ENCODE measurements at places on chromosomes 6 and 20.
A peak's percentile ranks its signal among the peaks of the same experiment; 100 is the strongest.

DNA sequence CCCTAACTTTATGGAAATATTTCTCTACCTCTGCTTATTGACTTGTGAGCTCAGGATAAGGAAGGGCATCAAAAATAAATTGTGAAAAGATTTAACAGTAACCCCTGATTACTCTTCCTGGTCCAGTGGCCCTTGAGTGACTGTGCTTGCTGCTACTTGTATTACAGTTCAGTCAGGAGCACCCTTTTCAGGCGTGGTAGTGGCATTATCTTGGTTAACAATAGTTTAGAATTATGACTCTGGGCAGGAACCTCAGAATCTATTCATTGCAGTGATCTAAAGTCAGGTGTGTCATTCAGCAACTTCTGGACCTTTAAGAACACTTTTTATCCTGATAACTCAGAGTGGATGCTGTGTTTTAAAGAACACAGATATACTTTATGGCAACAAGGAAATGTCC is 43.4 kb downstream of the FAM135A start:
- no peak for DNase-seq

DNA sequence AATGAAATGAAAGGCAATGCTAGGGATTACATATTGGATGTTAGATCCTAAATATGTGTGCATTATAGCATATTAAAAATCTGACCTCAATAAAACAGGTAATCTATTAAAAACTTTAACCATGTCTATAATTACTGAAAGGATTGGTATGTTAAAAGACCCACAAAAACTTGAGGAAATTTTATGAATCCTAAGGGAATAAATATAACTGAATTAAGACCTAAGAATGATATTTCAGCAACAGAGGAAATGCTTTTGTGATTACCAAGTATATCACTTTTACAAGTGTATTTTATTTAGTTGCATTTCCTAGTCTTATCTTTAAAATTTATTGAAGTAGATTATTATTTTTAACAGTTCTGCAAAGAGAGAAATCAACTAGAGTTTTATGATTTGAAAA is 571.5 kb downstream of the HDGFL1 start:
- DNase-seq, result no peak

- no peak for DNase-seq
Observed at GRCh38 chr20:23240519-23240918, 110.1 kb upstream of the NXT1 start.

GRCh38 chr6:5213836-5214235 is 46.9 kb downstream of the LYRM4 start:
- no peak for DNase-seq

- no peak for DNase-seq
Observed at GRCh38 chr6:69894578-69895347, 28.4 kb downstream of the COL19A1 start.

DNA sequence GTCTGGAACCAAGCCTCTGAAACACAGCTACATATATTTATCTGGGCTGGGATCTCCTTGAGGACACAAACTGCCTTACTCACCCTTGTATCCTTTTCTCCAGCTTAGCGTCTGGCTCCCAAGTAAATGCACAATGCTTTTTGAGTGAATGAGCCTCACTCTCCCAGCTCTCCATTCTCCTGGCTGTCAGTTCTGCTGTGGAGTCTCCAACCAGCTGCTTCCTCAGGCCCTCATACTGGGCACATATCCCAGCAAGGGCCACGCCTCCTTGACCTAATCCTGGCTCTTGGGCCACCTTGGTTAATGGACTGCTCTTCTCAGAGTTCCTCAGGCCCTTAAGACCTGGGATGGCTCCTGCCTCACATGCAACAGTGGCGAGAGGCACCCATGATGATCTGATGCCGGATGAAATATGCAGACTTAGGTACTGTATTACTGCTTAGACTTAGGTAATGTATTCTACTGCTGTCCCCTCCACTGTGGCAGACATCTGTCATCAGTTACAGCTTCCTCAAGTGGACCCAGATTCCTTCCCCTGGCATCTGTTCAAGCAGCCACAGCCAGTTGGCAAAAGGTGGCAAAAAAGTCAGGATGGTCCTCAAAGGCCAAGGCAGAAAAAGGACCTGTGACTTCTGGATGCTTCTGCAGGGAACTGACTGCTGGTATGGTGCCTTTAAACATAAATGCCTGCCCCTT is 16.5 kb downstream of the SNHG17 start:
- DNase-seq, result no peak

- no peak for DNase-seq
Observed at GRCh38 chr6:35330541-35331119, 11.7 kb upstream of the PPARD start.

DNA sequence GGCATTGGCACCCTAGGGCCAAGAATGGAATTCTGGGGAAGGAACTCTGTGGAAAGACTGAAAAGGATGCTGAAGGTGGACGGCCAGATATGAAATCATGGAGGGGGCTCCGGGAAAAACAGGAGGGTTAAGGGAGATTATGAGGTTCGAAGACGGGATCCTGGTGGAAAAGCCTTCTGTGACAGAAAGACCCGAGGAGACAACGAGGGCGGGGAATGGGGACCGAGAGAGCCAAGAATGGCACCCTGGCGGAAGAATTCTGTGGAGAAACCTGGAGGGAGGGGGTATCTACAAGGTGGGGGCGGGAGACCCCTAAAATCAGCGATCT is 426 bp downstream of the TRMT6 start:
- no peak for DNase-seq

DNA sequence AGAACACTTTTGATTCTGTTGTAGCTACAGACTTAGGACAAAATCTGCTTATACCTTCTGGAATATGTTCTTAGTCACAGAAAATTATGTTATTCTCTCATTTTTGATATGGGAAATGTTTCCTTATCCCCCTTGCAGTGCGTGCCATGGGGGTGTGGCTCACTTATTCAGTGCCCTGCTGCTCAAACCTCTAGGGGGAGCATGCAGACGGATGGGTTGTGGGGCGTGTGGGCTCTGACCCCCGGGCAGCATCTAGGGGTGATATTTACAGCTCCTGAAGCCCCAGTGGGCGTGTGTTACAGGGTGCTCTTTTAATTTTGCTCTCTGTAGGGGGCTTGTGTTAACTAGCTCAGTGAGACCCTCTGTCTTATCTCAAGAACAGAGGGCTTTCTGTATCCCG is 61.3 kb upstream of the FERMT1 start:
- DNase-seq, result no peak

DNA sequence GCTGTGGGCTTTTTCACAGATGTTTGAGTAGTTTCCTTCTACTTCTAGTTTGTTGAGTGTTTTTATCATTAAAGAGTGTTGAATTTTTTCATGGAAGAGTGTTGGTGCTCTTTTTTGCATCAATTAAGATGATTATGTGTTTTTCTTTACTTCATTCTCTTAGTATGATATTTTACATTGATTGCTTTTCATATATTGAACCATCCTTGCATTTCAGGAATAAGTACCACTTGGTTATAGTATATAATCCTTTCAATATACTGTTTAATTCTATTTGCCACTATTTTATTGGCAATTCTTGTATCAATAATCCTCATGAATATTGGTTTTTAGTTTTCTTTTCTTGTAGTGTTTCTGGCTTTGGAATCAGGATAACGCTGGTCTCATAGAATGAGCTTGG is 113.7 kb upstream of the PRDM1 start:
- DNase-seq, result no peak

- DNase-seq, result no peak
Observed at GRCh38 chr20:14310977-14311627, 26.3 kb downstream of the FLRT3 start.

DNA sequence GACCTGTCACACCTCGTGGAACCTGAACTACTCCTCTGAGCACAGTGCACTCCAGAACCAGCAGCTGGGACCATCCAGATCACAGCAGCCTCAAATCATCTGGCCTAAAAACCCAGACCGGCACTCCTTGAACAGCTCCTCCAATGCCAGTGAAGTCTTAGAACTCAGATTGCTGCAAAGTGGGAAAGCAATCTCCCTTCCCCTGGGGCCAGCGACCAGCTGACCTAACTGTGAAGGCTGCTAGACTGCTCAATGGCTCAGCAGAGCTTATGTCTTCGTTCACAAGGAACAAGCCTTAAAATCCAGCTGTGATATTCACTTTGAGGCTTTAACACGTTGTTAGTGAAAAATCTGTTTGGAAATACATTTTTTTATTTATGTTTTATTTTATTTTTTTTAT is 243.2 kb downstream of the ANKRD60 start:
- DNase-seq, result no peak

DNA sequence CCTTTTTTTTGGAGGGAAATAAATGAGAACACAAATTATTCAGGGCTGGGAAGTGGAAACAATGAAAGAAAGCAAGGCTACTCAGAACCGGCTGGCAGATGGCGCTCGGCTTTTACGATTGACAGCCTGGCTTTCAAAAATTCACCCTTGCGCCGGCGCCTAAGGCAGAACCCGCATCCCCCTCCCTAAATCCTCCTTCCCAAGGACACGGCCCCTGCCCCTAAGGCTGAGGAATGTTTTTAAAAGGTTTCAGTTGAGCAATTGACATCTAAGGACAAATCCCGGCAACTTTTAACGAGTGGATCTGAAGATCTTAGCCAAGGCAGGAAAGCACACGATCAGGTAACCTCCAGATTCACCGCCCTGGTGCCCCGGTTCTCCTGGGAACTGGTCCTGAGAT is 16.3 kb downstream of the GNAS start:
- no peak for DNase-seq

GRCh38 chr20:2314759-2315439 is 19.1 kb downstream of the TGM3 start:
- DNase-seq, result no peak

DNA sequence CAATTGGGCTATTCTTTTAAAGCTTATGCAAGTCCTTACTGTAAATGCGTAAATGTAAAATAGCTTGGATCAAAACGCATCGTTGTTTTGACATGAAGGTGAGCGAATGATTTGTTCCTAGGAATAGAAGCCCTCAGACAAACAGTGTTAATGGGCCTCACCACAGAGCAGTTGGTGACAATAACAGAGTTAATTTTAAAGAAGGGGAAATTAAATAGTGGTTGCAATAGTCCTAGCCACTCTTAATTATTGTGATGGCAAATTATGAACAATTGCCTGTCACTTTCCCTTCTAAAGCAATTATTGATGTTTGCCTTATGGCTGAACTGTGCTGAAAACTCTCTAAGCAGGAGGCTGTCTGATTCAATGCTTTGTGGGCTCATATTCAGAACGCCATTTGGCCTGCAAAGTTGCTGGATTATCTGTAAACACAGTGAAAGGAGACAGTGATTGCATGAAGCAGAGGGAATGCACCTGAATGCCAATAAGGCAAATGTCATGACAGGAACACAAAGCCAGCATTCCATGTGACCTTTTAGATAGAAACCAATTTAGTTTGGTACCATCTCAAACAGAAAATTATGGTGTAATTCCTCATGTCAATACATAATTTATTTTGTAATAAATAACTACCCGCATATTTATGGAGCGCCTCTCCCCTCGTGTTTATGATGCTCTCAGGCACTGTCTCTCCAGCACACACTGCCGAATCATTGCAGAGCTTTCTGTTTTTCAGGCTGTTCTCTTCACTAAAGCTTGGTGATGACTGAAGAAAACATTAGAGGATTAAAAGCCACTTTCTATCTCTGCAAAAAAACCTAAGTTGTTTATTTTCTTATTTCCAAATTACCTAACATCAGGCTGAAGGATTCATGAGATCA is 387.5 kb downstream of the HACE1 start:
- DNase-seq, result no peak

DNA sequence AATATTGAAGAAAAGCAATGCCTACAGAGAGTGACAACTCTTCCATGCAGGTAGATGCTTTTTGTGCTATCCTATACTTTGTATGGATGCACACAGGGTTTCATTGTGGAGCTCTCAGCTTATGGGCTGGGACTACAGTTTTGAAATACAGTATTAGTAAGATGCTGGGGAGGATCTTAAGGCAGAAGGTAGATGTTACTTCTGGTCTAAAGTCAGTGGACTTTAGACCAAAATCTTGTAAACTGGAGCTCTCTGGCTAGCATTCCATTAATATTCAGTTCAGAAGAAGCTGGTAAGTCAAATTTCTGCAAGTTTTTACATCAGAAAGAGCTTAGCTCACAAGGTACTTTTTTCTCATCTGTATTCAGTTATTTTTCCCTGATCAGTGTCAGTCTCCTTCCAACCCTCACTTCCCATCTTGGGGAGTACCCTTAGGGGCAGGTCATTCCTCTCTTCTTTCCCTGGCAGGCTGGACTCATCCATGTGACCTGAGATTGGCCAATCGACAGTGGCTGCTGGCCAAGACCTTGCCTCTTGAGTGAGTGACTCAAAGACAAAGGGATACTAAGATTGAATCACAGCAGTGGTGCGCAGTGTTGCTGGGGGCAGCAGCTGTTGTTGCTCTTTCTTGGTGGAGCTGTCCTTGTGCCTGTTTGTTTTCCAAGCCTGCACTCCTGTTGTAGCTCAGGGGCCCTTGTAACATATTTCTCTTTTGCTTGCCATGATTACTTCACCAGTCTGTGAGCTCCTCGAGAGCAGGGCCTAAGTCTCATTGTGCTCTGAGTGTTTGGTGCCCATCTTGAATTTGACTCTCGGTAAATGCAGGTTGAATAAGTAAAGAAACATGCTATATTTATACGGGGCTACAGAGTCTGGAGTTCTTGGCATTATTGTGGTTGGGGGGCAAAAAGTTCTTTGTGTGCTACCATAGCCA is 2.8 kb upstream of the PHF20 start:
- peak; percentile 76 for DNase-seq

DNA sequence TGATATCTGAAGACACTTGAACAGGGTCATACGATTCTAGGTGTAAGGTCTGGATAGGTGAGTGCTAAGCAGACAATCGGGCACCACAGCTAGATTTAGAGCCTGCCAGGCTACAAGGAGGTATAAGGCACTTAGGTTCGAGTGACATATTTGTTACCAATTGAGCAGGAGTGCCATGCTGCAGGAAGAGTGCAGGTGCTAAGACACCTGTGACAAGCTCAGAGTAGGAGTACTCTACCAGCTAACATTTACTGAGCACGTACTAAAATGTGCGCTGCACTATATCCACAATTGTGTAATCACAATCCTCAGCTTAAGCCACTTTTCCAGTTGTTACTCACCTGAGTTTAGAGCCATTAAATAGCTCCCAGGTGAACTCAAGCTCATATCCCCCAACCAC is 227.8 kb upstream of the MOCS1 start:
- no peak for DNase-seq

GRCh38 chr20:576156-576555 is 32.6 kb upstream of the CSNK2A1 start:
- DNase-seq, result no peak

- DNase-seq, result no peak
Observed at GRCh38 chr6:80674669-80675068, 568.2 kb downstream of the BCKDHB start.

- no peak for DNase-seq
Observed at GRCh38 chr6:167152862-167153261, 4.9 kb downstream of the GPR31 start.

- no peak for DNase-seq
Observed at GRCh38 chr6:111842891-111843290, 30.4 kb downstream of the FYN start.

All from hypothalamus (tissue), 51 donors.